ENCODE measurements at places on chromosomes 16 and 17.

DNA sequence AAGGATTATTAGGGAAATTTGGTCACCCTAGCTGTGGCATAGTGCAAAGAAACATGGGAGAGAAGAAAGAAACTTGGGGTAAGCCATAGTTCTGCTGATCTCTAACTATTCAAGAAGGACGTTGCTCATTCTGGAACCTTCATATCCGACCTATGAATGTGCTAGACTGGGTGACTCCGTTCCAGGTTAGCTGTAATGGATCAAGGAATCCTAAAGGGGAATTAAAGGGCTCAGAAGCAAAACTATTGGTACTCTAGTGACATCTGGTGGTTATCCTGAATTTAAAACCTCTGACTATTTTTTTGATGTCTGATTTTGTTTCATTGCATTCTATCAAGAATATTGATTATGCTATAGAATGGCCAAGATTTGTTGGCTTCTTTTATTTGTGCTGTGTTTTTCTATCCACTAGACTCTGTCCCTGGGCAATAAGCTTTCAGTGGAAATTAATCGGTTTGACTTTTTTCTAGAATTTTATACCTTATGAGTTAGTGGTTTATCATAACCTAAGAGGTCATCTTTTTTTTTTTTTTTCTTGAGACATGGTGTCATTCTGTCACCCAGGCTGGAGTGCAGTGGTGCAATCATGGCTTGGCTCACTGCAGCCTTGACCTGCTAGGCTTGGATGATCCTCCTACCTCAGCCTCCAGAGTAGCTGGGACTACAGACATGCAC is 19.5 kb downstream of the PCTP start:
- no peak for DNase-seq

- no peak for DNase-seq
Measured at GRCh38 chr16:79618041-79618691, 17.6 kb upstream of the MAF start.

GRCh38 chr17:68598074-68598473 is 3.1 kb downstream of the FAM20A start:
- no peak for DNase-seq

- no peak for DNase-seq
Measured at GRCh38 chr16:58773870-58774269, 39.8 kb upstream of the GOT2 start.

DNA sequence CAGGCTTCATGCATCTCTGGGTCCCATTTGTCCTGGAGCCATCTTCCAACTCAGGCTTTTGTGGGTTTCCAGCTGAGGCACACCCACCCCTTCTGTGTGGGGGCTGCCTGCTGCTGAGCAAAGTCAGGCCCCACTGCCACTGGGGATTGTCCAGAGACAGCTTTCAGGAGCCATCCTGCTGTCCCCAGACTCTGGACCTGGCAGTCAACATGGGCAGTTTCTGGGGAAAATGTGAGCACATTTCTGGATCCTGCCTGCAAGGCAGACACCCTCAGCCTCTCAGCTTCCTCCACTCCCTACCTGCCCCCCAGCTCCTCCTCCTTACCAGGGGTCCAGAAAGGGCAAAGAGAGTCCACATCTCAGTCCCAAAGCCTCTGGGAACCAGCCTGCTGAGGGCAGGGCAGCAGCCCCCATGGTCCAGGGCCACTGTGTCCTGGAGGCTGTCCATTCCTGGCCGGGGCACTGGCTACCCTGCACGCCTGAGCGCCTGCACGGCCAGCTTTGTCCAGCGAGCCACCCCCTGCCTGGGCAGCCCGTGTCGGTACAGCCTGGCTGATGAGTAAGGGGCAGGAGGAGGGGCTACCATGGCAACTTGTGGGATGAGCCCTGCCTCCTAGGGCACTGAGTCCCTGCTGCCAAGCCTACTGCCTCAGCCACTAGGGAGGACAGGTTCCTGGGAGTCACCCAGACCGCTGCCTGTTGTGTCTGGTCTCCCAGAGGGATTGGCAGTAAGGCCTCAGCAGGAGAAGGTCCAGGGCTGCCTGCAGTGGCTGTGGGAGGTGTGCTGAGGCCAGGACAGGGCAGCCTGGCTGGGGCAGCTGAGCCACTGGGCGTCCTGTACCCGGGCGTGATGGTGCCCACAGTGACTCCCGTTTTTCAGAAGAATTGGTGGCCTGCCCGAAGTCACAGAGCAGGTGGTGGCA is at the start of gene SLC47A2:
SLC47A2 (minus strand) TSS at position 477 of the 923 bp plus-strand sequence; CDS start at position 448, 29 bp downstream.
- no peak for DNase-seq

GRCh38 chr17:61331178-61331577 is 68.5 kb upstream of the TBX2 start:
- DNase-seq, result no peak

Measured in cerebellar nuclear complex (tissue), 1 donor.